Stimulated activated CD4-positive, alpha-beta T cell treated with anti-CD3 and anti-CD28 coated beads, Interleukin-12 subunit alpha, Interleukin-12 subunit beta, amount 100 ng/mL, for 4 hours (primary cell): ENCODE measurements at places on chromosomes 1 and 21.

DNA sequence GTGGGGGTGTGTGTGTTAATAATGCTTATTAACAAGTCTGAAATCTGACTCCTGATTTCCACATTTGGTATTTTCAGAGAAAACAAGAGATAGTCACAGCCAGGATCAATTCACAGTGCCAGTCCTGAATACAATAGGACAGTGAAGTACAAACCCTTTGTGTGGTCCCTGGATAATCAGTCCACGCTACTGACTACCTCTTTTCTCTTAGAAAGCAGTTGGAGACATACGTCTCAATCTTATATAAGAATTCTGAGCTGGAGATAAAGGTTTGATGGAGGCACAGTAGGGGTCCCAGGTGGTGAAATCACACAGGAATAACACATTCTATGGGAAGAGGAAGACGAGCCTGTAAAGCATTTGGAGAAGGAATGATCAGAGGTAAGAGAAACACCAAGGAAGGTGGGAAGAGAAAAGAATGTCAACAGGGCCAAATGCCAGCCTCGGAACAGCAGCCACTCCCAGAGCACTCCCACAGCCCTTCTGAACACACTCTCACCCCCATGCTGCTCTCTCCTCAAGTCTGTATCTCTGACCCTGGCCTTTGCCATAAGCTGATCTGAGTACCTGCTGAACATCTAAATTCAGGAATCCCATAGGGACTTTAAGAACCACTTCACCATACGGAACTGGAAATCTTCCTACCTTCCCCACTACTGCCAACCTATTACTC, 48.6 kb downstream of the TRAF5 start:
- DNase-seq = no peak

GRCh38 chr1:184110272-184111204, 59.0 kb downstream of the TSEN15 start:
- no peak for DNase-seq

GRCh38 chr1:156841295-156841855, 17.5 kb downstream of the INSRR start:
- no peak for DNase-seq

- no peak for DNase-seq
Measured at GRCh38 chr1:209103092-209103491, 480.4 kb upstream of the CAMK1G start.

DNA sequence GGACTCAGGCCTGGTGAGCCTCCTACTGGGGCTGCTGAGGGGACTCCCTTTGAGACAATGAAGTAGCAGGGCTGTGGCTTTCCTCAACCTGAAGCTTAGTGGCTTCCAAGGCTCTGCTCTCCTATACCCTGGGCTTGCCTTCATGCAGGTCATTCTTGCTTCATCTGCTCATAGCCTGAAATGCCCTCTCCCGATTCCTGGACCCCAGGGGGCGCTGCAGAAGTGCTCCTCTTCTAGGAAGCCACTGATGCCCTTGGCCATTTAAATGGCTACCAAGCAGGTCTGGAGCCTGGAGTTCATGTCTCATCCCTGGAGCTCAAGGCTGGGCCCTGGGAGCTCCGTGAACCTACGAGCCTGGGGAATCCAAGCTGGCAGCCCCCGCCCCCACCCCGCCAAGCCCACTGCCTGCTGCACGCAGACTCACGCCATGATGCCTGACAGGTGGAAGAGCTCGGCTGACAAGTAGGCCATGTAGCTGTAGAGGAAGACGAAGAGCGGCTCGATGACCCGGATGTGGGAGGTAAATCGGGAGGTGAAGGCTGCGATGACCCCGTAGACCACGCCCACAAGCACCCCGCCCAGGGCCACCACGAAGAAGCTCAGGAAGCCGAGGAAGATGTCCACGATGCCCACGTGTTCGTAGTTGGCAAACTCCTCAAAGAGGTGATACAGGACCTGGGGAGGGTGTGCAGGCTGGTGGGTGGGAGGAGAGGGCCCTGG, 45.7 kb downstream of the SLC9A1 start:
- DNase-seq = peak; percentile 18

DNA sequence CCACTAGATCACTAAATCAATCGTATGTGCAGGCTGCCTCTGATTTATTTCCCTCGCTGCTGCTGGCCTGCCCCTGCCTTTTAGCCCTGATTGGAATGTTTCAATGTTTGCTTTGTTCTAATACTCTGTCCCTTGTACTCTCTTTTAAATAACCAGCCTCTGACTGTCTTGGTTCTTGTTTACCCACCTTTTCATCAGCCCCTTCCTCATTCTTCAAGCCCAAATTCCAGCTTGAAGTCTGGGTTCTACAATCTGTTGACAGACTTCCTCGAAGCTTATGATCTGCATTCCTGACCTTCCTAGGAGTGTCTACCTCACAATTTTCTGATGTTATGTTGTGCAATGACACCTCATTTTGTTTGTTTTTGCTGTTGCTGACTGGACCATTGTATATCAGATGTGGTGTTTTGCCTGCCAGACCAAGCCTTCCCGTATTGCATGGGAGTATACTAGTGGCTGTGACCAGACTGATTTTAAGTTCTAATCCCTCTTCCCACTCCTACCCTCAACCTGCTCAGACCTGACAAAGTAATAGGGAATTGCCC, 46.6 kb upstream of the APOBEC4 start:
- DNase-seq = no peak
